ENCODE measurements at places on chromosomes 12 and 14. TPM values are rescaled to one million over a fixed set of nuclear protein-coding genes. Genes with fewer than 3 reads are reported as not detected.

Gene FOXG1
- not detected for total RNA-seq

Gene OR9K2
- total RNA-seq: not detected

Gene HOXC11
- total RNA-seq: 2.2 TPM

Gene VSIG10
- total RNA-seq: 5.3 TPM

Gene FAM90A1
- total RNA-seq: not detected

Gene KRT74
- not detected for total RNA-seq

Gene ELK3
- total RNA-seq: 22.5 TPM

Gene SALL2
- 4.6 TPM for total RNA-seq

Gene TMEM229B
- total RNA-seq: 1.4 TPM

Gene MANSC4
- not detected for total RNA-seq

Gene PTCSC3
- total RNA-seq: not detected

Gene PTGER2
- total RNA-seq: 18.2 TPM

Gene SYT1
- total RNA-seq: 44.6 TPM

Gene RDH16
- total RNA-seq: 0.10 TPM

Gene STON2
- 78.1 TPM for total RNA-seq

Gene CEP128
- 2.5 TPM for total RNA-seq

Gene SOX5
- not detected for total RNA-seq

Gene TAS2R9
- not detected for total RNA-seq

Gene LRRK2
- total RNA-seq: 3.7 TPM

Gene MOAP1
- 45.4 TPM for total RNA-seq

Gene OTOGL
- total RNA-seq: 0.05 TPM

Gene HOXC12
- total RNA-seq: 0.62 TPM

Gene ALG10
- total RNA-seq: 9.2 TPM

Gene OVCH1
- total RNA-seq: 0.64 TPM

Gene C12orf50
- not detected for total RNA-seq

Gene CLEC14A
- total RNA-seq: 0.10 TPM

Gene NCKAP5L
- 112 TPM for total RNA-seq

Gene PLBD1
- 0.21 TPM for total RNA-seq

Gene PMCH
- not detected for total RNA-seq

Gene RHOJ
- not detected for total RNA-seq

Gene NXPH4
- 4.3 TPM for total RNA-seq

Gene DGKA
- 33.1 TPM for total RNA-seq

Gene TSFM
- 51.9 TPM for total RNA-seq

Gene OR4E2
- total RNA-seq: not detected

Gene PTPN21
- total RNA-seq: 21.7 TPM

Gene C3AR1
- not detected for total RNA-seq

Gene TROAP
- 1.1 TPM for total RNA-seq

Gene PPP1CC
- total RNA-seq: 120 TPM

Gene ISM2
- not detected for total RNA-seq

Gene TMPRSS12
- total RNA-seq: not detected

Gene FAM181A
- not detected for total RNA-seq

Gene ZNF385A
- 4.1 TPM for total RNA-seq

Gene TPPP2
- total RNA-seq: not detected

Gene PIK3C2G
- not detected for total RNA-seq

Gene APPL2
- 26.1 TPM for total RNA-seq

Gene ASCL1
- total RNA-seq: not detected

Gene LRFN5
- total RNA-seq: not detected

Gene ZNF891
- 1.2 TPM for total RNA-seq

Gene CACNA2D4
- total RNA-seq: 0.73 TPM

Gene ZBTB1
- total RNA-seq: 44.0 TPM

Gene ITGB7
- total RNA-seq: 0.32 TPM

Gene OLR1
- not detected for total RNA-seq
